ENCODE measurements at places on chromosomes 16 and 17.

- no peak for DNase-seq
These were observed 1.2 kb downstream of the KLHL36 start for GRCh38 chr16:84649511-84649861.

DNA sequence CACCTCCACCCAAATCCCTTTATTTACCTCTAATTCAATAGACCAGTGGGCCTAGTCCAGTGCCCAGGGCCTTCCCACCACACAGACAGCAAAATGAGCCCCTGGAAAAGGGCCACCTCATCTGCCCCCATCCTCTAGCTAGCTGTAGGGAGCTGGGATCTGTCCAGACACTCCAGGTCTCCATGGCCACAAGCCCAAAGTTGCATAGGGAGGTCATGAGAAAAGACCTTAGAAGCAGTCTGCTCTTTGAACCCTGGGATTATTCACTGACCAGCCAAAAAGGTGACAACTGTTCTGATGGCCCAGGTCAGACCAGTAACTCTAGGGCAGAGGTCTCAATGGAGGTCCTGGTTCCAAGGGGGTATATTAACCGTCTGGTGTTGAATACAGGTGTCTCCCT is 2.0 kb downstream of the CUEDC1 start:
- DNase-seq, result no peak

- DNase-seq, result peak; percentile 90
These were observed 13.8 kb downstream of the CASKIN2 start for GRCh38 chr17:75501378-75502071.

DNA sequence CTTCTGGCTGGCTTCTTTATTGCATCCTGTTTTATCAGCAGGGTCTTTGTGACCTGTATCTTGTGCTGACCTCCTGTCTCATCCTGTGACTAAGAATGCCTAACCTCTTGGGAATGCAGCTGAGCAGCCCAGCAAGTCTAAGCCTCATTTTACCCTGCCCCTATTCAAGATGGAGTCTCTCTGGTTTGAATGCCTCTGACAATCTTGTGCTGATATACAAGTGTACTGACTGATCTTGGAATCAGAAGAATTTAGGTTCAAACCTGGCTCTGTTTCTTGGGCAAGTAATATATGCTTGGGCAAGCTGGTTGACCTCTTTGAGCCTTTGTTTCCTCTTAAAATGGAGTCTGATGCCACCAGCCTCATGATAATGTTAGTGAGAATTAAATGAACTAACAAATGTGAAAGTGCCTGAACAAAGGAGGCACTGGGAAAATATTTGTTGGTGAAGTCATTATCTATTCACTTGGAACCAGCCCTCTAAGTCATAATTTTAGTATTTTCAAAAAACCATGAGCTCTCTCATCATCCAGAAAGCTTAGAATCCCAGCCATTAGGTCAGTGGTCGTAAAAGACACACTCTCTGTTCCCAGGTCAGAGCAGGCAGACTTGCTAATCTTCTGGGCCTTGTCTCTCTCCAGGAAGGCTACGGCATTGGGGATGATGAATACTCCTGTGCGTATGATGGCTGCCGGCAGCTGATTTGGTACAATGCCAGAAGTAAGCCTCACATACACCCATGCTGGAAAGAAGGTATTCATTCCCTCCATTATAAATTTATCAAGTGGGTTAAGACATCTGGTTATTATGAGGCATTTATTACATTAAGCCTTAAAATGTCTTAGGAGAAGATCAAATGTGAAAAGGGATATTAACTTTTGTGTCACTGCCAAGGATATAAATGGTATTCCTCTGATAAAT is 18.1 kb upstream of the ARL2BP start:
- no peak for DNase-seq

- DNase-seq, result no peak
These were observed 532.9 kb downstream of the MAF start for GRCh38 chr16:79067600-79067999.

- no peak for DNase-seq
These were observed 37.4 kb downstream of the SRL start for GRCh38 chr16:4204521-4204920.

DNA sequence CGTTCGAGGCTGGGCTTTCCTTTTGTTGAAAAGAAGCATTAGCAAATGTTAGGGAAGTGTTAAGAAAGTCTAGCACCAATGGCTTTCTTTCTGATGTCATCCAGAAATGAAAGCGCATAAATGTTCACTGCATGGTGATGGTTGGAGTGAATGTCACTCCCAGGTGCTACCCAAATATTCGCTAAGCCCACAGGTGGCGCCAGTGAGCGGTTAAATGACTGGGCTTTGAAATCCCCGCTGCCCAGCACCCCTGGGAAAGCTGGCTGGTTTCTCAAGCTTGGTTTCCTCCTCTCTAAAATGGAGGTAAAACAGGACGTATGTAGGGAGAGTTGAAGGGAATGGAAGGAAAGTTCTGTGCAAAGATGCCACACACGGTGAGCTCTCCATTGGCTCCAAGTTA is 104.4 kb downstream of the IRX5 start:
- DNase-seq, result no peak

- DNase-seq, result no peak
These were observed 9.2 kb downstream of the HS3ST3B1 start for GRCh38 chr17:14310101-14310500.

- DNase-seq, result no peak
These were observed 56.3 kb downstream of the MRM3 start for GRCh38 chr17:838486-838885.

DNA sequence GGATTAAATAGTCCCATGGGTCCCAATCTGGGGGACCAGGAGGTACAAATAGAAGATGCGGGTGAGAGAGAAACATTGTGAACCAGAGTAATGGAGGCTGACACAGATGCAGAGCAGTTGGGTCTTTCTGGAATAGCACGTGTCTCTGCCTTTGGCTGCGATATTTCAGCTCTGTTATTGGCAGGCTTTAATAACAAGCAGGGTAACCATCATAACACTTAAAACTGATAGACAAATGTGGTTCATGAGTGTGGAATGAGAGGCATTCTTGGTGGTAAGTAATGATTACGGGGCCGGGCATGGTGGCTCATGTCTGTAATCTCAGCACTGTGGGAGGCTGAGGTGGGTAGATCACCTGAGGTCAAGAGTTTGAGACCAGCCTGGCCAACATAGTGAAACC is 110.3 kb downstream of the SNX29 start:
- DNase-seq, result no peak

DNA sequence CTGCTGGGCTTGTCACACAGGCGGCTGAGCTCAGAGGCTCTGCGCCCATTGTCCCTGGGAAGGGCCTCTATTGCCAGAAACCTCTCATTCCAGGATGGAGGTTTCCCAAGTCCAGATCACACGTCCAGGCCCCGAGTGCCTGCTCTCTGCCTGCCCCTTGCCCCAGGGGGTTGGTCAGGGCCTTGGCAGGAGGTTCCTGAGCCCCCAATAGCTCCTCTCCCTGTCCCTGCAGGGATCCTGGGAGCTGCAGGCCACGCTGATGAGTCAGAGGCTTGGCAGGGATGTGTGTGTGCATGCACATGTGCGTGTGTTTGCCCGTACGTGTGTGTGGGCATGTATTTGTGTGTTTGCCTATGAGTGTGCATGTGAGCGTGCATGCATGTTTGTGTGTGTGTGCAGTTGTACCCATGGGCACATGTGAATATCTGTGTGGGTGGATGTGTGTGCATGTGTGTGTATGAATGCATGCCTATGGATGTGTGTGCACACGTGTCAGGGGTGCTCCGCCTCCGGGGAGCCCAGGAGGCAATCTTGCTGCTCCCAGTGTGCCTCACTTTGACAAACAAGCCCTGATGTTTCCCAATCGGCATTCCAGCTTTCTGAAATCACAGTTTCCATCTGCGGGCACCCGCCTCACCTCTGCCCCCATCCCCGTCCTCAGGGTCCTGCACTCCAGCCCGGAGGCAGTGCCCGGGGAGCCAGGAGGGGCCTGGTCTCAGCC is 98.4 kb upstream of the GSE1 start:
- DNase-seq, result peak; percentile 67

GRCh38 chr17:67082107-67082506 is 37.8 kb downstream of the CACNG1 start:
- DNase-seq, result no peak

GRCh38 chr16:72203401-72203800 is 31.4 kb upstream of the PMFBP1 start:
- peak; percentile 70 for DNase-seq

DNA sequence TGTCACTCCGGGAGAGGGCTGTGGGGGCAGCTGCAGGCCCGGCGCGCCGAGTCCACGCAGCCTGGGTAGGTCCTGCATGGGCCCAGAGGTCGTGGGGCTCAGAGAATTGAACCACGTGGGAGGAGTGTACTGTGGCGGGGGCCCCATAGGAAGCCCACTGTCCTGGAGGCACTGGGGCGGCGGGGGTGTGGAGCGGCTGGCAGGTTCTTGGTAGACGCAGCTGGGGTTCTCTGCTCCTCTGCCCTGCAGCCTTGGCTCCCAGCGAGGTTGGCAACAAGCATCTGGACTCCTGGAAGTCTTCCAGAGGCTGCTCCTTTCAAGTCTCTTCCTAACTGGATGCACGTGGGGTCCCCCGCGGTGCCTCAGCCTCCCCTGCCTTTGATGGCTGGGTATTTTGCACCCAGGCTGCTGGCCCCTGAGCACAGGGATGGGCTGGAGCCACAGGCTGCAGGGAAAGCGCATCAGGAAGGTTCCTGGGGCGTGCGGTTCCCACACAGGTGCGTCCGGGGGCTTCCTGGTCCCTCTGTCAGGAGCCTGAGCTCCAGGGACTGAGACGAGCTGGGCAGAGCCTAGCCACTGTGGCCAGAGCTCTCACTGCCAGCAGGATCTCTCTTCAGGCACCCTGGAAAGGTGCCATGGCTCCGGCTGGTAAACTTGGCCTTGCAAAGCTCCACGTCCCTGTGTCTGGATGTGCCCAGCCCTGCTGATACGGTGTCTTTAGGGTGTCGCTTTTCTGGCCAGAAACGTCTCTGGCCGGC is 9.3 kb downstream of the KCTD5 start:
- peak; percentile 48 for DNase-seq

GRCh38 chr17:1480747-1481465 is 11.6 kb downstream of the MYO1C start:
- no peak for DNase-seq

GRCh38 chr17:53406907-53407306 is 415.8 kb upstream of the KIF2B start:
- DNase-seq, result no peak

DNA sequence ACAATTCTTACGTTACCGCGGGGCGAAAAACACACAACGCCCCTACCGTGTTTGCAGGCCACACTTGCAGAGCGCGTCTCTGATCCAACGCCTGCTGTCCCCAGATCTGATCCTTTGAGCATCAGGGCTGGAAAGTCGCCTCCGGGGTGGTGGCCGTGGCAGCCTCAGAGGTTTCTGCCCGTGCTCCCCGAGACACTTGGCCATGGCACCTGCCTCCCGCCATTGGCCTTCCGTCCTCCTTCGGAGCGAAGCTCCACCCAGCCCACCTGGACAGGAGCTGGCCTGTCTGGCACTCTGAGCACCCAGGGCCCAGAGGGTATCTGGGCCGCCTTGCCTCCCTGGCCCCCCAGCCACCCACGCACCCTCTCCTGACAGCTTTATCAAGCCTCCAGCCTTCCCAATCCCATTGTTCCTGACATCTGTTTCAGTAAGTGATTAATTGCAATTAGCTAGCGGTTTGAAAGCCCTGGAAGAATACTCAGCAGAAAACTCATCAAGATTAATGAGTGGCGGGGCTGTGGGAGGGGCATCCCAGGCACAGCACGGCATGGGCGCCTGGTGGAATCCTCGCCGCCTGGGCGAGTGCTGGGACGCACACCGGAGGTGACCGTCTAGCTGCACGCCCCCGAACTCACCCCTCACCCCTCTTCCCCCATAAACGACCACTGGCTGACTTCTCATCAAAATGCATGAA is 181.5 kb upstream of the GSE1 start:
- DNase-seq, result no peak

DNA sequence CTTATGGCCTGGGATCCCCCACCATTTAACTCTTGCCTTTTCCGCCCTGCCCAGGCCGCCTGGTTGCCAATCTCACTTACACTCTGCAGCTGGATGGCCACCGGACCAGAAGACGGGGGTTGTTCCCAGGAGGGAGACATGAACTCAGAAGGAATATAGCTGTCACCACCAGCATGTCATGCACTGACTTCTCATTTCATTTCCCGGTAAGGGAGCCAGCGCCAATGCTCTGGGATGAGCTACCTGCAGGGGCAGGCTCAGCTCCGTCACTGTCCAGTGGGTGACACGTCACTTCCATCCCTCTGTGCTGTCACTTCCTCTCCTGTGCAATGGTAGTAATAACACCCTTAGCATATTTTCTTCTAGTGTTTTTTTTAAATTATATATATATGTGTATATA is 26.7 kb downstream of the ITGAL start:
- no peak for DNase-seq

DNA sequence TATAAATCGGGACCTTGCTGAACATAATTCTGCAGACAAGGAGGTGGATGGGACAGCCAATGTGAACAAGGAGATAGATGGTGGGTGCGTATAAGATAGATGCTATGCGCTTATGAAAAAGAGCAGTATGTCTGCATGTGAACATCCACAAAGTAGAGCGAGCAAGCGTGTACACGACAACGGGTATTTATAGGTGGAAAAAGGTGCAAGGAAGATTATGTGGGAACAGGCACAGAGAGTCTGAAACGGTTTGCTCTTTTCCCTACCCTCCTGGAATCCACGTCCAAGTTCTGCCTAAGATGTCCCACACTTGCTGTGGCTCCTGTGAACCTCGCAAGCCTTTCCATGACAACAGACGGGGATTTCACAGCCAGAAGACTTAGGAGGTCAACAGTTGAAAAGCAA is 43.0 kb downstream of the SNX11 start:
- DNase-seq, result no peak

GRCh38 chr16:68274441-68274840 is 10.1 kb downstream of the SLC7A6 start:
- no peak for DNase-seq

- no peak for DNase-seq
These were observed 32.5 kb downstream of the MARF1 start for GRCh38 chr16:15610369-15610871.

DNA sequence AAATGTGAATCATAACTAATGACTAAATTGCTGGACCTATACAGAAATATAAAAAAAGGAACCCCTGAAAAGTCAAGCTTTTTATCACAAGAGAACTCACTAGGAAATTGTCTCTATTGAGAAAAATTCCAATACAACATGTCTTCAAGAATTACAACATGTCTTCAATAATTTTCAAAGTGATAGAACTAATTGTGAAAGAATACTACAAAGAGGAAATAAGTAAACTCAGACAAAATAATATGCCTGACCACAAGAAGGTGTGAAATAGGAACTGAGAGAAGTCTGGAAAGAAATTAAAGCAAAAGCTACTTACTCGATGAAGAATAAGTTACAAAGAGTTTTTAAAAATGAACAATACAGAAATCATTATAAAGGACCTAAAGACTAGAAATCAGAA is 29.9 kb upstream of the OR1G1 start:
- no peak for DNase-seq

GRCh38 chr17:48642843-48643696 is 16.9 kb upstream of the HOXB9 start:
- no peak for DNase-seq
